ENCODE measurements at places on chromosomes 2 and 18. TPM values are rescaled to one million over a fixed set of nuclear protein-coding genes. Genes with fewer than 3 reads are reported as not detected.

The ZNF516 gene
- 1.9 TPM for polyA plus RNA-seq

The DSG3 gene
- polyA plus RNA-seq: not detected

The RNF144A gene
- polyA plus RNA-seq: 8.3 TPM

The CCDC102B gene
- 4.7 TPM for polyA plus RNA-seq

The KLHL30 gene
- not detected for polyA plus RNA-seq

The RNF152 gene
- not detected for polyA plus RNA-seq

The RAB27B gene
- 1.2 TPM for polyA plus RNA-seq

The PSMA8 gene
- 2.1 TPM for polyA plus RNA-seq

The HOXD4 gene
- polyA plus RNA-seq: not detected

The RMDN2 gene
- polyA plus RNA-seq: 6.3 TPM

The SERPINB12 gene
- polyA plus RNA-seq: not detected

The REG3G gene
- polyA plus RNA-seq: not detected

The UGT1A9 gene
- polyA plus RNA-seq: not detected

The EPHA4 gene
- 19.3 TPM for polyA plus RNA-seq

The ABCG8 gene
- polyA plus RNA-seq: not detected

The LONRF2 gene
- polyA plus RNA-seq: not detected

The GKN2 gene
- polyA plus RNA-seq: not detected

The FHOD3 gene
- polyA plus RNA-seq: not detected

The TUBB8B gene
- polyA plus RNA-seq: not detected

The COL4A4 gene
- 0.08 TPM for polyA plus RNA-seq

The STK39 gene
- polyA plus RNA-seq: 11.2 TPM

The IL37 gene
- polyA plus RNA-seq: not detected

The STK16 gene
- 18.6 TPM for polyA plus RNA-seq

The ALS2 gene
- 4.1 TPM for polyA plus RNA-seq

The EPAS1 gene
- polyA plus RNA-seq: 1.4 TPM

The GAL3ST2 gene
- not detected for polyA plus RNA-seq

The HRH4 gene
- not detected for polyA plus RNA-seq

The SLC40A1 gene
- 13.7 TPM for polyA plus RNA-seq

The COBLL1 gene
- polyA plus RNA-seq: not detected

The SLC4A5 gene
- polyA plus RNA-seq: 0.13 TPM

The LIPG gene
- not detected for polyA plus RNA-seq

The CCDC141 gene
- polyA plus RNA-seq: 3.9 TPM

The ALPP gene
- not detected for polyA plus RNA-seq

The SERPINB2 gene
- polyA plus RNA-seq: not detected

The TRAK2 gene
- polyA plus RNA-seq: 40.1 TPM

All from CD8-positive, alpha-beta memory T cell (primary cell).